Subcutaneous preadipocyte (primary cell): ENCODE measurements at places on chromosomes 2 and 18. TPM values are rescaled to one million over a fixed set of nuclear protein-coding genes. Genes with fewer than 3 reads are reported as not detected.

THSD7B gene
- total RNA-seq, result not detected in 2 replicates

GPR17 gene
- total RNA-seq, result not detected in 2 replicates

ACTR1B gene
- total RNA-seq, result 48.9 and 54.5 TPM in 2 replicates

MOGAT1 gene
- total RNA-seq, result not detected in 2 replicates

ID2 gene
- total RNA-seq, result 26.6 and 31.6 TPM in 2 replicates

PELI1 gene
- 4.3 and 4.4 TPM in 2 replicates for total RNA-seq

TMEM247 gene
- not detected in 2 replicates for total RNA-seq

RMC1 gene
- 18.4 and 23.7 TPM in 2 replicates for total RNA-seq

SGPP2 gene
- total RNA-seq, result not detected in 2 replicates

DSC2 gene
- total RNA-seq, result not detected in 2 replicates

TEX44 gene
- total RNA-seq, result not detected in 2 replicates

POTEI gene
- not detected in 2 replicates for total RNA-seq

RNF152 gene
- 0.37 and 1.2 TPM in 2 replicates for total RNA-seq

GAL3ST2 gene
- total RNA-seq, result not detected in 2 replicates

KCNG2 gene
- not detected in 2 replicates for total RNA-seq

PAX3 gene
- total RNA-seq, result 0.98 and 4.8 TPM in 2 replicates

IL1B gene
- total RNA-seq, result 0.20 and 0.37 TPM in 2 replicates

C1D gene
- total RNA-seq, result 18.4 and 23.1 TPM in 2 replicates

DOCK10 gene
- 37.8 and 53.2 TPM in 2 replicates for total RNA-seq

GYPC gene
- total RNA-seq, result 68.0 and 88.9 TPM in 2 replicates

NRP2 gene
- 2.5 and 3.7 TPM in 2 replicates for total RNA-seq

TGFBRAP1 gene
- 14.0 and 20.1 TPM in 2 replicates for total RNA-seq

UGT1A5 gene
- total RNA-seq, result not detected in 2 replicates

COL4A4 gene
- under 0.01 TPM in 2 replicates for total RNA-seq

RAB17 gene
- total RNA-seq, result 0.20 TPM in 1 of 2 replicates, not detected in the other

ANKRD30B gene
- 0.20 TPM in 1 of 2 replicates, not detected in the other for total RNA-seq

C2orf15 gene
- total RNA-seq, result not detected in 2 replicates

CTNNA2 gene
- total RNA-seq, result not detected in 2 replicates

GNLY gene
- not detected in 2 replicates for total RNA-seq

CCDC141 gene
- under 0.01 TPM in 1 of 2 replicates, not detected in the other for total RNA-seq

DQX1 gene
- total RNA-seq, result not detected in 2 replicates

CDH2 gene
- total RNA-seq, result 1.1 and 5.7 TPM in 2 replicates

PSD4 gene
- total RNA-seq, result 1.2 and 1.5 TPM in 2 replicates

ADGRF3 gene
- under 0.01 and 2.5 TPM in 2 replicates for total RNA-seq

NEB gene
- total RNA-seq, result 0.20 and 0.73 TPM in 2 replicates

CCDC68 gene
- total RNA-seq, result 1.5 and 2.0 TPM in 2 replicates

SH3RF3 gene
- total RNA-seq, result 7.3 and 14.9 TPM in 2 replicates

GULP1 gene
- 10.7 and 24.0 TPM in 2 replicates for total RNA-seq

HMSD gene
- 0.39 TPM in 1 of 2 replicates, not detected in the other for total RNA-seq

DAPL1 gene
- not detected in 2 replicates for total RNA-seq

NTSR2 gene
- not detected in 2 replicates for total RNA-seq

CELF4 gene
- total RNA-seq, result not detected in 2 replicates

CHRNG gene
- not detected in 2 replicates for total RNA-seq

PROM2 gene
- total RNA-seq, result 0.20 and 0.37 TPM in 2 replicates

UGT1A4 gene
- not detected in 2 replicates for total RNA-seq

RAB6D gene
- under 0.01 TPM in 1 of 2 replicates, not detected in the other for total RNA-seq

DYSF gene
- under 0.01 and 0.20 TPM in 2 replicates for total RNA-seq

CRYBA2 gene
- not detected in 2 replicates for total RNA-seq

REG3G gene
- not detected in 2 replicates for total RNA-seq

AKAIN1 gene
- total RNA-seq, result not detected in 2 replicates

DES gene
- total RNA-seq, result 0.39 and 0.73 TPM in 2 replicates

IL37 gene
- total RNA-seq, result not detected in 2 replicates

SALL3 gene
- total RNA-seq, result not detected in 2 replicates

CDCA7 gene
- 7.7 and 16.6 TPM in 2 replicates for total RNA-seq

SCG2 gene
- total RNA-seq, result 0.39 and 1.1 TPM in 2 replicates

SERPINB10 gene
- total RNA-seq, result 0.20 TPM in 1 of 2 replicates, not detected in the other
